GM12878 (cell line): ENCODE measurements at places on chromosomes 7 and 10.

DNA sequence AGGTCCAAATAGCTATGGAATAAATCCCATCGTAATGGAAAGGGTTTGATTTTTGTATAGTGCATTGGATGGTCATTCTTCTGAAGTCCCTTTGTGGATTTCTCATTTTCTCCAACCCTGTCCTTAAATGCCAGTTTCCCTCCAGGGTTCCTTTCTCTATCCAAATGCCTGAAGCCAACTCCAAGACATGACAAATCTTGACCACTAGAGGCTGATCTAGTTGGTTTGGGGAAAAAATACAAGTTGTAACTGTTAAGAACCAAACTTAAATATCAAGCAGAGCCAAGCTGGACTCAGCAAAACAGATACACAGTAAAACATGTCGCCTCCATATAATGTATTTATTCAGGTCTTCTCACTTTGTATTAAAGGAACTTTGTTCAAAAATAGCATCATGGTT lies 28.7 kb downstream of the FRMD4A start:
- H3K4me3 ChIP-seq: no peak overlapping the region
- DNase-seq: no peak
- H3K27me3 ChIP-seq: no peaks in the 10 kb centered on the region
- no peak overlapping the region for H3K27ac ChIP-seq
- no peaks in the 10 kb centered on the region for H3K4me1 ChIP-seq

DNA sequence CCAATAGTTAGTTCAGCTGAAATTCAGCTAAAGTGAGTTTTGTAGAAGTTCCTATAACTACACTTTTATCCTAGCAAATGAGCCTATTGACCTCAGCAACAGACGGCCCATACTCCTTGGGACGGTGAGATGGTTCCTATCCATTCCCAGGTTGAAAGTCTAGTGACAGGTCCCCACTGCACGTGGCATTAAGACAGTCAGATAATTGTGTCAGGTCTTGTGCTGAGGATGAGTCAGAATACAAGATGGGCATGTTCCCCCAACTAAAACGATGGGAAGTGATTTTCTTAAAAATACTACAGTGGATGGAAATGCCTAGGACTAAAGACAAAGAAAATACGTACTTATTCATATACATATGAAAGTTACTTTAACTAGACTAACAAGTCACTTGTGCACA lies 2.1 kb downstream of the CAV1 start:
- H3K36me3 ChIP-seq: no peaks in the 10 kb centered on the region
- peak overlapping the region; percentile 69 for H3K4me3 ChIP-seq
- H3K27ac ChIP-seq: no peak overlapping the region
- DNase-seq: no peak

DNA sequence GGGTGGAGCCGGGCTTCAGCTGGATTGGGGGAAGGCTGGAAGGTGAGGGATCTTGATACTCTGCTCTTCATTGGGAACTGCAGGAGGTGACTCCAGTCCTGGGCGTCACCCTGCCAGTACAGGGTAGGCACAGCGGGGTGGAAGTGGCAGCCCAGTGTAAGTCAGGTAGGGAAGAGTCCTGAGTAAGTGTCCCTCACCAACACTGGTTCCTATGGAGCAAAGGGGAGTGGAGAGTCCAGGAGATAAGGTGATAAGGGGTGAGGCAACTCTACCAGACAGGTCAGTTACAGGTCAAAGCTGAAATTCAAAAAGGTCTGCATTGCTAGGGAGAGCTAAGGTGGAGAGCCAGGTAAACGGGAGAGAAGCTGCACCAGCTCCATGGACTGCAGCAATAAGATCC lies 145.6 kb upstream of the NFE2L3 start:
- DNase-seq: no peak
- no peaks in the 10 kb centered on the region for H3K36me3 ChIP-seq
- peaks cover 4% of the 10 kb centered on the region; the same call in 1 of the 2 replicates for H3K4me1 ChIP-seq
- no peak overlapping the region for H3K27ac ChIP-seq

DNA sequence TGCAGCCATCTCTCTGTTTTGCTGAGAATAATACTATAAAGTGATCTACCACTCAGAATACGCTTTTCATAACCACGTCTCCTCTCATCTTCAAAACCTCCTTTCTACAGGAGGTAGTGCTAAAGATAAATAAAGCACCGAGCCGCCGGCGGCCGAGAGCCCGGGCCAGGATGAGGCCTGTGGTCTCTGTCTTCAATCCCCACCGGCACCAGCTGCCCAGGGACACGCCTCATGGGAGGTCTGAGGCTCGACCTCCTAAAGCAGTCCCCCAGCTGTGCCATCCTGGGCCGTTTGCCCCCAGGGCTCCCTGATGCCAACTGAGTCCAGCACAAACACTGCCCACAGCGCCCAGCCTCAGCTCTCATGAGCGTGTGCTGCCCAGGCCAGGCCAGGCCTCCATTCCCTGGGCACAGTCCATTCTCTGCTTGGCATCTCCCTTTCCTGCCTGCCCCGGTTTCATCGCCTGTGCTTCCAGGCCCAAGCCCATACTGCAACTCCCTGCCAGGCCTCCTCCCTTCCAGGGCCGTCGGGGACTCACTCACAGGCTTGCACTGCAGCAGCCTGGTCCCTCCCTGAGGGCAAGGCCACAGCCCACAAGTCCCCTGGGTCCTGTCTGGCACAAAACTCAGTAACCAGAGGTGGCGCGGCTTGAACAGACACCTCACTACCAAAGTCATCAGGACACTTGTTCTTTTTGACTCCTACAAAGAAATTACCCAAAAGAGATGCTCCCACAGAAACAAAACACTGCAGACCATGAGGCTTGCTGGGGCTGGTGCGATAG lies 2.5 kb downstream of the INTS1 start:
- no peak overlapping the region for H3K4me3 ChIP-seq
- H3K27ac ChIP-seq: no peak overlapping the region
- no peaks in the 10 kb centered on the region for H3K27me3 ChIP-seq
- DNase-seq: no peak
- H3K36me3 ChIP-seq: peaks cover 8% of the 10 kb centered on the region

- no peaks in the 10 kb centered on the region for H3K4me1 ChIP-seq
- DNase-seq: no peak
- no peak overlapping the region for H3K4me3 ChIP-seq
- H3K36me3 ChIP-seq: no peaks in the 10 kb centered on the region
Observed at GRCh38 chr7:102934239-102934638, 21.4 kb downstream of the LRRC17 start.

GRCh38 chr7:50306494-50307367 lies 2.2 kb downstream of the IKZF1 start:
- DNase-seq: no peak
- no peaks in the 10 kb centered on the region for H3K36me3 ChIP-seq
- peak overlapping the region; percentile 71 for H3K4me3 ChIP-seq
- H3K27ac ChIP-seq: peak overlapping the region; percentile 67
- no peaks in the 10 kb centered on the region for H3K27me3 ChIP-seq
- peaks cover 10% of the 10 kb centered on the region for H3K4me1 ChIP-seq

- no peaks in the 10 kb centered on the region for H3K27me3 ChIP-seq
- H3K4me1 ChIP-seq: no peaks in the 10 kb centered on the region
- no peak overlapping the region for H3K4me3 ChIP-seq
- H3K27ac ChIP-seq: no peak overlapping the region
- no peaks in the 10 kb centered on the region for H3K36me3 ChIP-seq
Observed at GRCh38 chr7:156667110-156667426, 26.5 kb downstream of the RNF32 start.
